ENCODE measurements at places on chromosomes 3 and 15. TPM values are rescaled to one million over a fixed set of nuclear protein-coding genes. Genes with fewer than 3 reads are reported as not detected.

- DNase-seq: peak; percentile 53
Measured at GRCh38 chr3:156150434-156151066, 30.2 kb downstream of the KCNAB1 start.

DNA sequence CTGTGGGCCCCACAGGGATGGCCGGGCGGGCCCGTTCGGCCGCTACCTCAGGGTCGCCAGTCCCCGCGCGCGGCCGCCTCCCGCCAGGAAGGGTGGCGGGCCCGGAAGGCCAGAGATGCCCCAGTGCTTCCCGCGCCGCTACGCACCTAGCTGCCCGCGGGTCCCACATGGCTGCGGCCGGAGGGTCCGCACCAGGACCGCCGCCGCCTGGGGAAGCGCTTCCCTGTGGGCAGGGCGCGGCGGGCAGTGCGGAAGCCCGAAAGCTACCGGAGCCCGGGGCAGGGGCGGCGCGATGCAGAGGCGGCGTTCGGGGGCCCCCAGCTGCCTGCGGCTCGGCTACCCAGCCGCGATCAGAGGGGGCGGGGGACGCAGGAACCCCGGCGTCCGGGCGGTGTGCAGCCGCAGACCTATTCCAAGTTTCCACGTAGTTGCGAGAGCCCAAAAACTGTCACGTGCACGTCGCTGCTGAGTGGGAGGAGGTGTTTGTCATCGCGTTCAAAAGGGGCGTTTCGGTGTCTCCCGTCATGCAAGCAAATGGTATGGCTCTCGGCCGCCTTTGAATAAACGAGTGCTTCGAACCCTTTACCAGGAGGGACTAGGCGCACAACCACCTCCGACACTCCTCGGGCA lies at the start of gene TRANK1:
TRANK1 (minus strand) TSS at position 414 of the 630 bp plus-strand sequence; CDS start at position 169, 245 bp downstream.
- peak; percentile 50 for DNase-seq

- no peak for DNase-seq
Measured at GRCh38 chr3:54939557-54940300, 11.9 kb upstream of the LRTM1 start.

DNA sequence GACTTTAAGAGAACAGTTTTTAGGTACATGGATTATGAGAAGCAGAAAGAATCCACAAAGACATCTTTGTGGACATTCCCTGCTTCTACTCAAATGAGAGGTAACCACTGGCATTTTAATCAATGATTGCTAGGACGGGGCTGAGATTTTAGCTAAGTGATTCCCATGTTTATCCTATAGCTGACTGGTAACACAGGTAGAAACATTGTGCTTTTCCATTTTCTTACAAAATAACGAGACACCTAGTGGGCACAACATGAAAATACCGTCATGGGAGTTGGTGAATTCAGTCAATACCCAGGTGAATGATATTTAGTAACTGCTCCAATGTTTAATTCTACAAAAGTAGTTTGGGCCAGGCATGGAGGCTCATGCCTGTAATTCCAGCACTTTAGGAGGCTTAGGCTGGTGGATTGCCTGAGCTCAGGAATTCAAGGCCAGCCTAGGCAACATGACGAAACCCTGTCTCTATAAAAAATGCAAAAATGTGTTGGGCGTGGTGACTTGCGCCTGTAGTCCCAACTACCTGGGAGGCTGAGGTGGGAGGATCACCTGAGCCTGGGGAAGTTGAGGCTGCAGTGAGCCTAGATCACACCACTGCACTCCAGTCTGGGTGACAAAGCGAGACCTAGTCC lies 37.2 kb upstream of the DENND4A start:
- DNase-seq: peak; percentile 54

DNA sequence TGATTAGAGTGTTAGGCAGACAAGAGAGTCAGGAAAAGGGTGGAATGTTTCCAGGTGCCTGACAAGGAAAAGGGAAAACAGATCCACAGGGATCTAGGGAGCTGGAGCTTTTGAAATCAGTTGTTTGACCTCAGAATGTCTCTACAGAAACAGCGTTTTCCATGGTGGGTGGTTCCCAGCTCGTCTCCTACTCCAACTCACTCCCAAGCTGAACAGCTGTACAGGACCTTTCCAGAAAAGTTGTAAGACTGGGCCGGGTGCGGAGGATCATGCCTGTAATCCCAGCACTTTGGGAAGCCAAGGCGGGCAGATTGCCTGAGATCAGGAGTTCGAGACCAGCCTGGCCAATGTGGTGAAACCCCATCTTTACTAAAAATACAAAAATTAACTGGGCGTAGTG lies 55.7 kb upstream of the RYK start:
- DNase-seq: no peak

DNA sequence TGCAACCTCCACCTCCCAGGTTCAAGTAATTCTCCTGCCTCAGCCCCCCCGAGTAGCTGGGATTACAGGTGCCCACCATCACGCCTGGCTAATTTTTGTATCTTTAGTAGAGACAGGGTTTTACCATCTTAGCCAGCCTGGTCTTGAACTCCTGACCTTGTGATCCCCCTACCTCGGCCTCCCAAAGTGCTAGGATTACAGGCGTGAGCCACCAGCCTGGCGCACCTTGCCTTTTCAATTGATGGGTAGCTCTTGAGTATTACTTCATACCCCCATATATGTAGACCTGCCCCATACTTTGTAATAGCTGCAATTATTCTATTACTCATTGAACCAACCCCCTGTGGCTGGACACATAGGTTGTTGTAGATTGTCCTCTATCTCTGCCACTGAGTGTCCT lies 101.3 kb downstream of the LRRK1 start:
- no peak for DNase-seq

DNA sequence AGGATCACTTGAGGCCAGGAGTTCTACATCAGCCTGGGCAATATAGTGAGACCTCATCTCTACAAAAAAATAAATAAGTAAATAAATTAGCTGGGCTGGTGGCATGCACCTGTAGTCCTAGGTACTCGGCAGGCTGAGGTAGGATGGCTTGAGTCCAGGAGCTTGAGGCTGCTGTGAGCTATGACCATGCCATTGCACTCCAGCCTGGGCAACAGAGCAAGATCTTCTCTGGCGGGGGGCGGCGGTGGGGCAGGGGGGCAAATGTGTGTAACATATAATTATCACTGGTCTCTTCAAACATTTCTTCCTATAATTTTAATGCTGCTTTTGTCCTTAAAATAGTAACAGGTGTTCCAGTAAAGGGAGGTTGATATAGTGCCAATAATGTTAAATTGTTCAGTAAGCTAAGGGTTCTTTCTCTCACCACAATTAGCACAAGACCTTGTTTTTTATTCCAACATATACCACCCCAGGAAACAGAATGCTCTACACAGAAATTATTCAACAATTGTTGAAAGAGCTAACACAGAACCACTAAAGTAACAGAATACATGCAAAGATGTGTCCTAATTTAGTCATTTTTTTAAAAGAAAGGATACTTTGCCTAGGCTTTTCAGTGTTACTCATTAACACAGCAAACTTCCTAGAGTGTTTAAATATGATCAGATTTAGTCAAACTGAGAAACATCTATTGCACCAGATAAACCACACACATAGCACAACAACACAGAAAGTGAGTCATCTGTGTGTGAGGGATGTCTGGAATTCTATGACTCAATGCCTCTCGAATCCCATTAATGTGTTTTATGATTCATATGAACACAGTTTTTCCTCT lies 29.1 kb downstream of the ANKRD28 start:
- DNase-seq: peak; percentile 12

DNA sequence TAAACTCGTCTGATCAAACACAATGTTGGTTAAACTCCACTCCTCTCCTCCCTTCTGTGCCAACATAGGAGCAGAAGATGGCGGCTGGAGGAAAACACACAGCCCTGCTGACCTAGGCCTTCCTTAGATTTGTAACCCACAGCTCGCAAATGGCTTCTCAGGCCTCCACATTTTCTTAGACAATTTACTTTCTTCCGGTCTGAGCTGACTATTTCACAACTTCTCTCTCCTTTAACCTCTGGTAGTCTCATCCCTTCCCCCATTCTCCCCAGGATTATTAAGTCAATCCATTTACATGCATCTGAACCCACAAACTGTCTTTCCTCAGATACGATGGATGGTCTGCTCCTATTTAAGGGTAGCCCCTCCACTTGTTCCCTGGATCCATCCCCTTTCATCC lies 25.7 kb upstream of the ULK4 start:
- DNase-seq: peak; percentile 46

GRCh38 chr15:63896336-63897115 lies 62.8 kb upstream of the HERC1 start:
- peak; percentile 26 for DNase-seq

- DNase-seq: no peak
Measured at GRCh38 chr3:170801597-170801996, 68.4 kb downstream of the RPL22L1 start.

DNA sequence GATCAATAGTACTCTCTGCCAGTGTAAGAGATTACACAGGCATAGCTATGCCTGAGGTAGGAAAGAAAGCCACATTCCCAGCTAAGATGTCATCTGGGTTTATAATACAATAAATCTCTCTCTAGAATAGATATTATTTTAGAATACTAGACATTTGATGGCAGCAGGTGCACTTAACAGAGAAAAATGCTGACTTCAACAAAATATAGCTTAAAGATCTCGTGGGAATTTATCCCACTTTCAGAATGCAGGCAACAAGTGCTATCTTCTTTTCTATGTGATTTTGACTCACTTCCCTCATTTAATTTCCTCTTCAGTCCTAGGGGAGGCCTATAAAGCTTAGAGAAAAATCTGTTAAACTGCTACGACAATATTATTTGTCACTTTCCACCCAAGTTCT lies 60.9 kb upstream of the FSIP1 start:
- no peak for DNase-seq

The OR4F15 gene
- not detected for polyA plus RNA-seq

The UBA7 gene
- 86.5 TPM for polyA plus RNA-seq

The ALDH1A3 gene
- 3.8 TPM for polyA plus RNA-seq

The ZNF620 gene
- polyA plus RNA-seq: 0.54 TPM

The STRA6 gene
- polyA plus RNA-seq: 8.4 TPM

The CRBN gene
- polyA plus RNA-seq: 49.4 TPM

The FAM43A gene
- polyA plus RNA-seq: 2.6 TPM

The CPEB1 gene
- polyA plus RNA-seq: 2.8 TPM

The GOLGA8F gene
- polyA plus RNA-seq: not detected

The PIF1 gene
- polyA plus RNA-seq: 0.45 TPM

The SMCO1 gene
- polyA plus RNA-seq: not detected

The CLRN1 gene
- 4.3 TPM for polyA plus RNA-seq

The CHRNA7 gene
- 6.0 TPM for polyA plus RNA-seq

Data from small intestine (tissue), 16 donors.